ENCODE measurements at places on chromosomes 11 and 22.

- DNase-seq, result no peak
These were observed 16.9 kb upstream of the MUC2 start for GRCh38 chr11:1057806-1058205.

DNA sequence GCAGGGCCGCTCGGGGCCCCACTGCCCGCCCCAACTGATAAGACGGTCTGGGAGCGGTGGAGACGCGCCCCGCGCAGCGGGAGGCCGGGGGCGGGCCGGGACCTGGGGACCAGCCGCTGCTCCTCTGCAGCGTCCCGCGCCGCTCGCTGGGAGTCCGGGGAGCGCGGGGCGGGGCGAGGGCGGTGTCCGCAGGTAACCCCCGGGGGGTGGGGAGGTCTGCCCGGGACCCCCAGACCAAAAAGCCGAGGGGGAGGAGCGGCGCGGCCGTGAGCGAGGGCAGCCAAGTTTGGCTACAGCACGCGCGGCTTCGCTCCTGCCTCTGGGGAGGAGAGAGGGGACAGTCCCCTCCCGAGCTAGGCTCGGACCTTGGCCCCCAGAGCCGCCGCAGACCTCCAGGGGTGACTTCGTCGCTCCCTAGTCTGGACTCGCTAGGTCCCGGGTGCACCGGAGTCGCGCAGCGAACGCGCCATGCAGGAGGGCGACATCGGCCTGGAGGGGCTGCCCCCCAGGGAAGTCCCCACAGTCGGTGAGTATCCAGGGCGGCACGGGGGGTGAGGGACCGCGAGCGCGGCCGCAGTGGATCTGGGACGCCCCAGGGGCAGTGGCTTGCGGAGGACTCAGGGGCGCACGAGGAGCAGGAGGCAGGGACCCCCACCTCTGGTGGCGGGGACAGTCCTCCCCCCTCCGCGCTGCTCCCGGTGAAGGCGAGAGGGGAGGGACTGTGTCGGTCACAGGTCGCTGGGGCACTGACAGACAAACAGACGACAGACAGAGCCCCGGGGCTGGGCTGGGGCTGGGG is 92.3 kb upstream of the ANO1 start:
- no peak for DNase-seq

- no peak for DNase-seq
These were observed 11.6 kb downstream of the CD59 start for GRCh38 chr11:33724644-33725035.

DNA sequence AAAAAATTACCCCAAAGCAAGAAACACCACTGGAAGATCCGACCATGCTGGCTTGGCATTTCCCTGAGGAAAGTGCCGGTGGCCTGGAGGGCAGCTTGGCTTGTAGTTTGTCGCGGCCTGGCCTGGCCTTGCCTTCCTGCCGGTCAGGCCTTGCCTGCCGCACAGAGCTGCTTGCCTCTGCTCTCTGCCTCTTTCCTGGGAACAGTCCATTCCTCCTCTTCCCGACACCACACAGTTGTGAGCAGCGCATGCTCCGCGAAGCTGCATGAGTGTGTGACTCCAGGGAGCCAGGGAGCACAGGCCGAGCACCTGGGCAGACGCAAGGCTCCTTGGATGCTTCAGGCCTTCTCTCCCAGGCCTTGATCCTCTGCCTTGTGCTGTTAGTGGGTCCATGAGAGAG is 19.8 kb downstream of the CTTN start:
- DNase-seq, result no peak

DNA sequence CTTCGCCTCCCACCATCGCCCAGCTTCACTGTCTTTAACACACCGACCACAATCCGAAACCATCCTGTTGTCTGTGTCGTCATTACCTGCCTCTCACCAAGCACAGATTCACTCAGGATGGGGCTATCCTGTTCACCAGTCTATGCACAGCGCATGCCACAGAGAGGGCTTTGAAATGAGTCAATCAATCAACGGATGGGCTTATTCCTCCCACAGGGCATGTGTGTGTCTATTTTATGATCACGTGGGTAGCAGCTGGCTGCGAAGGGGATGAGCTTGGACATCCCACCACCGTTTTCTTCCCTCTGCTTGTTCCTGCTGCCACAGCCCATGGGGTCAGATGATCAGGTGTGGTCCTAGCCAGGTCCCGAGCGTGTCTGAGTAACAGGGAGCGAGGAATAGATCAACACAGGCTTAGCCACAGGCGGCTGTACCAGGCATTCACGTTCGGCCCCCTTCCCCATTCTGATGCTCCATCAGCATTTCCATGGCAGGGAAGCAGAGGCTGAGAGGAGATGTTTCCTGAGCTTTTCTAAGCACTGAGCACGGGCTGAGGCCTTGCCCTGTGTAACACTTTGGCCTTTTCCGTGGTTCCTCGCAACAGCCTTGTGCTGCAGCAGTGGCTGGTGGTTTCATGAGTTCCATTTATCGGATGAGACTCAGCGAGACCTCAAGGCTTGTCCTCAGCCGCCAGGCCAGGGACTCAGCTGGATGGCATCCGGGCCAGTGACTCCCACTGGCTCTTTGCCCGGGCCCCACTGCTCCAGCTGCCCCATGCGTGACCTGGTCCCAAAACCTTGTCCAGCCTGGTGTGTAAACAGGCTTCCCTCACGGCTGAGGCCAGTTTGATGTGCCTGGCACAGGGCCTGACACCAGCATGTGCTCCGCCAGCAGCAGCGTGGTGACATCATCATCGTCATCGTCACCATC is 48.1 kb upstream of the FGF3 start:
- no peak for DNase-seq

All from activated naive CD4-positive, alpha-beta T cell (primary cell).